ENCODE measurements at places on chromosomes 4 and X.

DNA sequence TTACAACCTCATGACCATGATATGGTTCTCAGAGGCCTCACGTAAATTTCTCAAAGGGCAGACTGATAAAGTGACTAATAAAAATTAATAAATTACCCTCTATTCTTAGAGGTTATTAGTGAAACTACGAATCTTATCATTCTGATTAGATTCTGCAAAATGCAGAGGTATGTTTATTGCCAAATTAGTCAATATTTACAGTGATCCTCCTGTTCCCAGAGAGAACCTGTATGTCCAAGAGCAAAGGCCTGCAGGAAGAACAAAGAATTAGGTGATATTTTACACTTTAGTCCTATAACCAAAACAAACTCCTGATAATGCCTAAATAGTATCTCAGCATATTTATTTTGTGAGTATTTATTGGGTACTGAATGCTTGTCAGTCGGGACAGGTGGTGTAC is 58.1 kb downstream of the FAM13A start:
- no peak for DNase-seq

DNA sequence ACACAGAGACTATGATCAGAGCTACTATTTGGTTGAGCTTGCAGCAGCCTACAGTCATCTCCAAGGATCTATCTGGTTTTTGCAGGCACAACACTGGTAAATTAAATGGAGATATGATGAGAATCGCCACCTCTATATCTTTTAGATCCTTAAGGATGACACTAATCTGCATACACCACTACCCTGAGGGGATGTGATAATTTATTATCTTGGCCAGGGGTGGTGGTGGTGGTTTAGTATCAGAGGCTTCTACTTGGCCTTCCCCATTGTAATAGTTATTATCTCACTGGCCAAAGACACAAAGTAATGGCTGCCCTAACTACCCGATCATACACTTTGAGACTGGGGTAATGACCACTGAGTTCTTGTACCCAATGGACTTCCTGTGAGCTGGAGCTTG is 21.2 kb downstream of the CCDC160 start:
- DNase-seq = no peak

GRCh38 chrX:3262901-3263300 is 83.6 kb downstream of the MXRA5 start:
- peak; percentile 25 for DNase-seq

GRCh38 chr4:78889955-78890354 is 49.3 kb downstream of the PAQR3 start:
- no peak for DNase-seq

DNA sequence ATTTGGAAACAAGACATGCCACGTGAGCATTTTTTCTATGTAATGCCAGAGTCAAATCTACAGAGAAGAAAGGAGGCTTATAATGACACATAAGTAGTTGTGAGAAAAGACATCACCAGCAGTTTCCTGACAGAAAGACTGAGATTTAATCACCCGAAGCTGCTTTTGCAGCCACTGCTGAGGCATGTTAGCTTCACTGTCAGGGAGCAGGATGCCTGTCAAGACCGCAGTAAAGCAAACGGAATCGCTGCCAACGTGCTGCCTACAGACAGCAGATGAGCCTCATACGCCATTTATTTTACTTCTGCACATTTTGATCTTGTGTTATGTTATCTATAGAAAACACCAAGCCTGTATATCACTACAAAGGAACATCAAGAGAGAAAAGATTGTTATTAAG is 68.7 kb upstream of the NDST3 start:
- DNase-seq = no peak

- no peak for DNase-seq
Observed at GRCh38 chr4:123399627-123400358, 3.2 kb downstream of the SPRY1 start.

GRCh38 chrX:78123190-78123589 is 16.3 kb downstream of the TAF9B start:
- no peak for DNase-seq

DNA sequence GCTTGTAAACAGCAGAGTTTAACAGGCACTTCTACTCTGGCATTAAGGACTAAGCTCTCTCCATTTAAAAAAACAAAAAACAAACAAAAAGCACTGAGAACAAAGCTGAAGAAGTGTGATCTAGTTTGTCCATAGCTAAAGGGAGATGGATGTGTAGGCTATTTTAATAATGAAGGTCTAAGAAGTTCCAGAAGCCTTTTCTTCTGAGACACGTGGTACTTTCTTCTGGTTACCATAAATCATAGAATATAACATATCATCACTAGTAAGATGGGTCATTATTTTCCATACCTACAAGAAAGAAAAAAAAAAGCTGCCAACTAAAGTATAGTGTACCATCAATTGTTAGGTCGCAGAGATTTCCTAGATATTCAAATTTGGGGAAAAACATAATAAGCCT is 722 bp upstream of the NBDY start:
- no peak for DNase-seq

DNA sequence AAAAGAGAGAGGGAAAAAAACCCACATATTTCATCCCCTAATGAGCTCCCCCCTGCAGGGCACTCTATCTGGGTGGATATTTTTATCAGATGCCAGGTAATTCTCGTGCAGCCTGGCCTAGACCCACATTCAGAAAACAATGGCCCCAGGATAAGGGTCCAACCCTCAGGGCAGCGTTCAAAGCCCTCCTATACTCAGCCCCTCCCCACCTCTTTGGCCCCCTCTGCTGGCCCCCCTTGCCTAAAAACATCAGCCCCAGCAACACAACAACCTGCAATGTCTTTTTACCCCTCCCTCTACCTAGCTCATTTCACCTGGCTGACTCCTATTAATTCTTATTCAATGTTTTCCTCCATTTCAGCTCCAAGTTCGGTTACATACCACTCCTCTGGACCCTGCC is 145.4 kb upstream of the MED14 start:
- DNase-seq = no peak

GRCh38 chrX:115344885-115345614 is 55.5 kb downstream of the LUZP4 start:
- DNase-seq = peak; percentile 72

DNA sequence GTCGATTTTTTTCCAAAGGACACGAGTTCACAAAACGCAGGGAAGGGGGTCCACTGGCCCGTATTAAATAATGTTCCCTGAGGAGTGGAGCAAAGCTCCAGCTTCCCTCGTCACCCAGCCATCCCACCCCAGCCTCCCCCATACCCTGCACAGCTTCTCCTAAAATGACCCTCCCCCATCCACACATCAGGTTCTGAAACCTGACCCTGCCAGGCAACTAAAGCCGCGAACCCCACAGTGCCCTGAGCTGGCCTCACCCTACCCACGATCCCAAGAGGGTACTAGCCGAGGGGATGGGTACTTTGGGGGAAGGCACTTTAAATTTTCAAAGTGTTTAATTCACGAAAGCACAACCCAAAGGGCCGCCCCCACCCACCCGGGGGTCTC is 634 bp downstream of the APOO start:
- DNase-seq = no peak

DNA sequence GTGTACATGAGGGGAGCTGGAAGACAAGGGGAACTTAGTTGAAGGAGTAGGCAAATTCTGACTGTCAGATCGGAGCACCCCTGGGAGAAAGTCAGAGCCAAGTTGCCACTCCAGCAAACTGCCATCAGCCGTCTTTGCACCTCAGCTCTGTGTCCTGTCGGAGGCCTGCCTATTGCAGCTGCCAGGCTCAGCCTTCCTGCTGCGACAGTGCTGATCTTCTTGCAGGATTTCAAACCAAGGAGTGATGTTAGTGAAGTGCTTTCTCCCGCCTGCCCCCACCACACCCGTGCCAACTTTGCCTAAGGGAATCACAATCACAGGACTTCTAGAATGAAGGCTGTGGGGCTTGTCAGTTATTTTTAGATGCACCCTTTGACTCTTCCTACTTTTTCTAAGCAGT is 185.3 kb downstream of the KIT start:
- no peak for DNase-seq

Measured in hepatic stellate cell (primary cell).